ENCODE measurements at places on chromosomes 13 and 19.

GRCh38 chr19:45765702-45766295 is 3.3 kb downstream of the SIX5 start:
- no peak for DNase-seq

DNA sequence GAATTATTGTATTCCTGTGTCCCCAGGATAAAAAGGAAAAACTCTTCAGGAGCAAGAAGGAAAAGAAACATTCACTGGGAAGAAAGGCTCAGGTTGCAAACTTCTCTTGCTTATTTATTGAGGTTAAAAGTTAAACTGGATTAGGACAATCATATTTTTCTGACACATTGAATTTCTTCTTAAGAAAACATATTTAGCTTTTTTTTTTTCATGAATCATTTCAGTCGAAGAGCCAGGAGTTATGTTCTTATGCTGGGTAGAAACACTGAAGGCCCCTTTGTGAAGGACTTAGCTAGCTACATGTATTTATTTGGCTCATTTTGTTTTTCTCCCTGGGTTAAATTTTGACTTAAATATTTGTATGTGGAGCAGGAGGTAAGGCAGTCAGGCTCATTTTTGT is 434.0 kb downstream of the KLF5 start:
- no peak for DNase-seq

DNA sequence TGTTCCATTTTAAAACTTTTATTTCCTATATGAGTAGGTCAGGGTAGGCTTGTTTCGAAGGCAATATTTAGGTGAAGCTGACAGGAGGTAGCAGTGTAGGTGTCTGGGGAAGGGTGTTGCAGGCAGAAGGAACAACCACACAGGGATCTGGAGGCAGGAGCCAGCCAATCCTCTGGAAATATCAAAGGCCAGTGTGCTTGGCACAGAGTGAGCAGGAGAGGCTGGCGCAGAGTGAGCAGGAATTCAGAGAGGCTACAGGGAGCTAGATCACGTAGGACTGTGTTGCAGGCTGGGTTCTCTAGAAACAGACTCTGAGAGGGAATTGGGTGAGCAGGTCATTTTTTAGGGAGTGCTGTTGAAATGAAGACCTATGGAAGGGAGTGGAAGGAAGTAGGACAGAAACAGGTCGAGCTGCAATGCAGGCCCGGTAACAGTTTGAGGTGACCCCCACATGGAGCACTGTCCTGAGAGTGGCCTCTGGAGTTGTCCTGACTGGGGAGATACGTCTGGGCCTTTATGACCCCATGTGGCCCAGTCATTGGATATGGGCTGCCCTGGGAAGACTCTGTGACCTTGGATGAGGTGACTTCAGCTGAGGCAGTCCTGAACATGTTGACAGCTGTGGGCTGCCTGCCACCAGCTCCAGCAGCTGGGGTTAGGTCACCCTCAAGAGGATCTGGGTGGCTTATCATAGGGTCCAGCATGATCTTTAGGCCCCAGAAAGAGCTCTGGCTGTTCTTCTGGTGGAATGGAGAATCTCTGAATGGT is 51.7 kb downstream of the ERCC5 start:
- peak; percentile 11 for DNase-seq

DNA sequence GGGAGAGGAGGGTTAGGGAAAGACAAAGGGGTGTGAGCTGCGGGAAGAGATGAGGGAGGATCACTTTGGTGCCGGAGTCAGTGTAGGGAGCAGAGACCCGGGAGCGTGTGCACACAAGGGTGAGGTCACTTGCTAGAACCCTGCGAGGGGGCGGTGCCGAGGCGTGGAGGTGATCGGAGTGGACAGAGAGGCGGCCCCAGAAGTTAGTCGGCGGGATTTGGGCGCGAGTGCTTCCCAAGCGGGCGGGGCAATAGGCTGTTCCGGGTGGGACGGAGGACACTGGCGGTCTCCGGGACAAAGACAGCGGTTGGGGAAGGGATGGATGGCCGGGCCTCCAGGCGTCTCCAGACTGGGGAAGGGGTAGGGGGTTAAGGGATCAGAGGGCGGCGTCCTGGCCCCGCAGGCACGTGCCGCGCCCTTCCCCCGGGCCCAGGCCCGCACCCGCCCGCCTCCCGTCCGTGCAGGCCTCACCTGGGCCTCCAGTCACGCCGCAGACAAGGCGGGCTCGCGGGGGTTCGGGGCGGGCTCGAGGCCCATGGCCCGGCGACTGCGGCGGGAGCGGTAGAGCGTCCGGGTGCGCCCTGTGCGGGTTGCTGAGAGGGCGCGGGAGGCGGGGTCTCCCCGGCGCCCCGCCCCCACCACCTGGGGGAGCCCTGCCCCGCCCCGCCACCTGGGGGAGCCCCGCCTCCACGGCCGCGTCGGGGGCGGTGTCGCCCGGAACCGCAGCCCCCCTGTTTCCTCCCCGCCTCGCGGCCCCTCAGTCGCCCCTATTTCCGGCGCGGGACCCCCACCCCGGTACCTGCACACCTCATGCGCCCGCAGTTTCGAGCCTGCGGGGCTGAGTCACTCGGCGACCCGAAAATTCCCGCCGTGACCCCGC is at the start of gene LPAR2:
LPAR2 (minus strand) TSS at position 600 of the 880 bp plus-strand sequence. CDS start 945 bp downstream, outside the sequence.
- peak; percentile 39 for DNase-seq

GRCh38 chr13:92459306-92459705 is 767.3 kb upstream of the GPC6 start:
- no peak for DNase-seq

DNA sequence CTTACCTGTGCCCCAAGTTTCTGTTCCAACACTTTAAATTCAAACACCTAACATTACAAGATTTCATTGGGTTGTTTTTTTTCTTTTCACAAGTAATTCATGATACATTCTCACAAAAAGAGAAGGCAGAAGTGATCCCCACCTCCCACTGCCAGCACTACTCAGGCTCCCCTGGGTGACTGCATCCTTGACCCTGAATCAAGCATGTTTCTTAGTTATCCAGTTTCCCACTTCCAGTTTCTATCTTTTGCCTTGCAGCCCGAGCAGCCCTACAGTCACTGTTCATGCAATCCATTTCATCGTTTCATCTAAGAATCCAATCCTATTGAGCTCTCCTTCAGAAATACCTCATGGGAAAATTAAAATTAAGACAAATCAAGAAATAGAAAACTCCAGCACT is 61.4 kb downstream of the RNASEH2B start:
- no peak for DNase-seq

DNA sequence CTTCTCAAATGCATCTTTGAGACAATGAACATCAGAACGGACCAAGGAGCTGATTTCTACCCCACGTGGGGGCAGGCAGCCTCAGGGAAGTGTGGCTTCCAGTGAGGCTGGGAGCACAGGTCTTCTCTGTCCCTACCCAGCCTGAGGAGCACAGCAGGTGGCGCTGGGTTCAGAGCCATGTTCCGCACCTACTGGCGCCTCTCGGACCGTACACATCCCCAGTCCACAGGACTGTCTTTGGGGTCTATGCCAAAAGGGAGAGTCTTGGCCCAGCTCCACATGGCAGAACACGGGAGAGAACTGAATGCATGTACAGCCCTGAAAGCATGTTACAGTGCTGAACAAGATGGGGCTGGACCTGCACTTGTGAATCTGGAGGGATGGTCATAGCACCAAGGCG is 22.6 kb downstream of the SUGP1 start:
- DNase-seq, result no peak

DNA sequence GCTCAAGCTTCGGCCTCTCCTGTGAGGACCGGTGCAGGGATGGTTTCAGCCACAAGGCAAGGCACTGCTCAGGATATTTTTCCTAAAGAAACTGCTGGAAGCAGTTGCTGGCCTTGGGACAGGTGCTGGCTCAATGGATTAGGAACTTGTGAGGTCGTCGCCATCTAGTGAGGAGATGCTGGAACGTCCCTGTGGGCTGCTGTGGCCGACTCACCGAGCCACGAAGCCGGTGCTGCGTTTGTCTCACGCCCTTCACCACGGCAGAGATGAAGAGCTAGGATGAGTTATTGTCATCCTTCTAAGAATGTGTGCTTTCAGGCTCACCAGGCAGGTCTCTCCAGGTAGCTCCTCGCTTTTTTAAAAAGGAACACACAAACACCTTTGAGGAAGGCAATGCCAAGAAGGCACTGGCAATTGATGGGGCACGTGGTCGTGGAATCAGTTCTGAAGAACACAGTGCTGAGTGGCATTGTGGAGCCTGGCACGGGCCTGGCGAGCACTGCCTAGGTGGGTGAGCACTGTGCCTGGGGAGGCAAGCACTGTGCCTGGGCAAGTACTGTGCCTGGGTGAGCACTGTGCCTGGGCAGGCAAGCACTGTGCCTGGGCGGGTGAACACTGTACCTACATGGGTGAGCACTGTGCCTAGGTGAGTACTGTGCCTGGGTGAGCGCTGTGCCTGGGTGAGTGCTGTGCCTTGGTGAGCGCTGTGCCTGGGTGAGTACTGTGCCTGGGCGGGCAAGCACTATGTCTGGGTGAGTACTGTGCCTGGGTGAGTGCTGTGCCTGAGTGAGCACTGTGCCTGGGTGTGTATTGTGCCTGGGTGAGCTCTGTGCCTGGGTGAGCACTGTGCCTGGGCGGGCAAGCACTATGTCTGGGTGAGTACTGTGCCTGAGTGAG is 140.4 kb downstream of the TEX29 start:
- peak; percentile 38 for DNase-seq

- peak; percentile 63 for DNase-seq
Observed at GRCh38 chr13:40653527-40654318, 12.7 kb downstream of the FOXO1 start.

- DNase-seq, result peak; percentile 83
Observed at GRCh38 chr13:51584731-51585672, 740 bp downstream of the WDFY2 start.

DNA sequence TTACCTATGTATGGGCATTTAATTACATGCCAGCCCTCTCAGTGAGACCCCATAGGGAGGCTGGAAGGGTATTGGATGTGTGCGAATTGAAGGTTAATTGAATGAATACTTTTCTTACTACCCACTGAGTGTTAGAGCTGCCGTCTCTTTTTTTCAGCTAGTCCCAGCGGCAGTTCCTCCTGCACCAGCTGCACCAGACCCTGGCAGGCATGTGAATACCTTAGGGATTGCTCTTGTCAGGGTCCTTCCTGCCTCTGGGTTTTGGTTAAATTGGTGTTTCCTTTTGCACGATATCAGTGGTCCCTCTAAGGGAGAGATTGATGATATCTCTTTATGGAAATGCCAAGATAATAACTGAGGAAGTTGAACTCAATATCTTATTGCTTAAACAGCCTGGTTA is 9.8 kb upstream of the CXCL17 start:
- DNase-seq, result peak; percentile 60

DNA sequence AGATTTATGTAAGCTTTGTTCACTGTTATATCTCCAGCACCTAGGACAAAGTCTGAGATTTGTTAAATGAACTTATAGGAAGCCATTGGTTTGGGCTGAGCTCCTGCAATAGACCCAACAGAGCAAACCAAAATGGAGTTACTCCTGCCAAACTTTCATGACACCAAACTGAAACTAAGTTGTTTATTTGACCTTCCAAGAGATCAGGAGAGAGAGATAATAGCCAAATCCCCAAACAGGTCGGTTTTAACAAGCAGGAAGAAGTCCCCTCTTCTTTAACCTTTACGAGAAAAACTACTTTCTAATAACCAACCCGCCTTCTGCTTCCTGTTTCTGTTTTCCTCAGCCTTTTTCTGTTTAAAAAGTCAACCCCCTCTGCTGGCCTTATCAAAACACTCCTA is 54.9 kb upstream of the ATP12A start:
- peak; percentile 45 for DNase-seq

GRCh38 chr13:50460358-50460757 is 383.1 kb downstream of the DLEU7 start:
- peak; percentile 77 for DNase-seq

DNA sequence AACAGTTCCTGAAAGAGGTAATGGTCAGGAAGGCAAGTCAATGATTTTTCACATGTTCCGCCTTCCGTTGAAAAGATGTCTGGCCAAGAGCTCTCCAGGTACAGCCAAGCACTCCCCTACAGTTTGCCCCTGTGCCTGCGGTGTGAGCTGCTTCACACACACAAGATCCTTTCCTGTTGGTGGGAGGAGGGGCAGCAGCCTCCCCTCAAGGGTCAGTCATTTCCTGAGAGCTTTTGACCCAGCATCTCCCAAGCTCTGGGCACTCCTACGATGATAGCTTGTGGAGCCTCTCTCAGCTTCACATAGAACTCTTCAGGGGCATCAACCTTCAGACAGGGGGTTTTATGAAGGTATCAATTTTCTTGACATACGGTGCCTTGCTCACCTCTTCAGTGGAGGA is 86.9 kb downstream of the DOCK9 start:
- no peak for DNase-seq

GRCh38 chr19:6740589-6741343 is 1.3 kb downstream of the TRIP10 start:
- peak; percentile 35 for DNase-seq

- no peak for DNase-seq
Observed at GRCh38 chr19:11053817-11054195, 35.5 kb upstream of the LDLR start.

DNA sequence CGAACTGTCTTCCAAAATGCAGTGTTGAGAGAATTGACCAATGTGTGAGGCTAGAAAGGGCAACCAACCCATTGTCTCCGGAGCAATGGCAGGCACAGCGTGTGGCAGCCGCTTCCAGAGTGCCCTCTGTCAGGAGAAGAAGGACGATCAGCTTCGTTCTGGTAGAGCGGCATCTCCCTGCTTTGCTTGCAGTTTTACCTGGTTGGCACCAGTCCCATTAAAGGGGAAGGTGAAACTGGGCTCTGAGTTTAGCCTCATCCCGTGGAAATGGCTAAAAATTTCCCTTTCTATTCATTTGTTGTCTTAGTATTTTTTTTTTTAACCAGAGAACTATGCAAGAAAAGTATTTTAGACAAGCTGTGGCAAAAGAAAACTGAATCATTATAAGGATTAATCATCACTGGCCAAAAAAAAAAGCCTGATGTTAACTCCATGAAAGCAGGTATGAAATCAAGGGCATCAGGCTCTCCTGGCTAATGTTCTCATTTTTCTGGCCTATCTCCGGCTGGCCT is 81.5 kb upstream of the SLC7A1 start:
- DNase-seq, result no peak

DNA sequence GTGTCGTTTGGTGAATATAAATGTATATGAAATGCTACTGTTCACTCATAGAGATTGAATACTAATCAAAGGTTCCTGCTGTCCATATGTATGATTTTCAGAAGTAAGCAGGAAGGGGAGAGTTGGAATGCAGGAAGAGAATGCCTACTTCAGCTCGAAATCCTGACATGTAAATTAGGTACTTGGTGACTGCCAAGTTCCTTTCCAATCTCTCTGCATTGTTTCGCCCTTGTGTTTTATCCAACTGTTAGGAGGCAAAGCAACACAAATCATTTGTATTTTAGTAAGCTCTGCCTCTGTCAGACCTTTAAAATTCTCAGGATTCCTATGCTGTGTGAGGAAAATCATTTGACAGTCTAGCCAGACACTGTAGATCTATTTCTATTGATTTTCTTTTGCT is 9.0 kb downstream of the STARD13 start:
- DNase-seq, result no peak

DNA sequence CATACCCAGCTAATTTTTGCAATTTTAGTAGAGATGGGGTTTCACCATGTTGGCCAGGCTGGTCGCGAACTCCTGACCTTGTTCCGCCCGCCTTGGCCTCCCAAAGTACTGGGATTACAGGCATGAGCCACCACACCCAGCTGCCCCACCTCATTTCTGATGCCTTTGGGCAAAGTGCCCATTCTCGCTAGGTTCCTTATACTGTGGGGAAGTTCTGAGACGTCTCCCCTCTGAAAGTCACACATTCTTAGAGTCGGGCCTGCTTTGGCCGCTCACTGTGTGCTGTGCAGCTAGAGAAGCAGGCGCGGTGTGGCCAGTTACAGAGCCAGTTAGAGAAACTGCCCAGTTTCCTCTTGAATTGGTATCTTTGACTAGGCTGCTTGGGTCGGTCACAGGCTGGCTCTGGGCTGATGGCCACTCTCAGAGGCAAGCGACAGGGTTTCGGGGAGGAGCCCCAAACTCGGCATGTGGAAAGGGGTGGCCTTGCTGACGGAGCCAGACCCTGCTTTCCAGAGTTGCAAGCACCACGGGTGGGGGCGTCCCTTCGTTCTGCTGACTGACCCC is 18.0 kb downstream of the PRAM1 start:
- peak; percentile 73 for DNase-seq
